ENCODE measurements at places on chromosomes 2 and 18.

GRCh38 chr2:218039171-218039570 lies 29.9 kb upstream of the RUFY4 start:
- no peak for DNase-seq

DNA sequence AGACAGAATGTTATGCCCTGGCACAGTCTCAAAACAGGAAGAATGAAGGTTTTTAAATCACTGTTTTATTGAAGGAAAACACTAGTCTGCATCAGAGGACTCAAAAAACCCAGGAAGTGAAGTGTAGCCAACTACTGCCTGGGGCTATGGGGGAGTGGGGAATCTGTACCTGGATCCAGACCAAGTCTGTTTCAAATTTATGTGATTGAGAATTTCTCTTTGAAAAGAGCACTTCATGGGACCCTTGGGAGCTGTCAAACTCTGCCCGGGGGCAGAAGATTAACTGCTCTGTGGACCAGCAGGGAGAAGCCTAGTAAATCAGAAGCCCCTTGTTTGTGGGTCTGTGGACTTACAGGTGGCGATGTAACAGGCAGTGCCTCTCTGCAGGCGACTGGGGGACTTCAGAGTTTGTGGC lies 45.3 kb upstream of the TANC1 start:
- DNase-seq, result no peak

DNA sequence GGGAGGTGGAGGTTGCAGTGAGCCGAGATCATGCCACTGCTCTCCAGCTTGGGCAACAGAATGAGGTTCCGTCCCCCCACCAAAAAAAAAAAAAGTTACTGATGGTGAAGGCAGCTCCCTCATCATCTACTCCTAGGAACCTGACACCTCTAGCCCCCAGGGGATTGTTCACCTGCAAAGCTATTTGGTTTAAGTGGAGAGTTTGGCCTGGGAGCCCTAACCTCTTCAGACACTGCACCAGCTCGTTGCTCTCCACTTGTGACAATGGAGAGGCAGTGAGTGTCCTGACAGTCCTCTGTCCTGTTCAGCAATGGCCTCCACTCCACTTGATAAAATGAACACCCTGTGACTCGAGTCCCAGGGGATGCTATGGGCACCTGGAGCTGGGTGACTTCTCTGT lies 43.5 kb downstream of the ATP6V1C2 start:
- no peak for DNase-seq

GRCh38 chr18:71899183-71899582 lies 645.0 kb downstream of the CBLN2 start:
- no peak for DNase-seq

DNA sequence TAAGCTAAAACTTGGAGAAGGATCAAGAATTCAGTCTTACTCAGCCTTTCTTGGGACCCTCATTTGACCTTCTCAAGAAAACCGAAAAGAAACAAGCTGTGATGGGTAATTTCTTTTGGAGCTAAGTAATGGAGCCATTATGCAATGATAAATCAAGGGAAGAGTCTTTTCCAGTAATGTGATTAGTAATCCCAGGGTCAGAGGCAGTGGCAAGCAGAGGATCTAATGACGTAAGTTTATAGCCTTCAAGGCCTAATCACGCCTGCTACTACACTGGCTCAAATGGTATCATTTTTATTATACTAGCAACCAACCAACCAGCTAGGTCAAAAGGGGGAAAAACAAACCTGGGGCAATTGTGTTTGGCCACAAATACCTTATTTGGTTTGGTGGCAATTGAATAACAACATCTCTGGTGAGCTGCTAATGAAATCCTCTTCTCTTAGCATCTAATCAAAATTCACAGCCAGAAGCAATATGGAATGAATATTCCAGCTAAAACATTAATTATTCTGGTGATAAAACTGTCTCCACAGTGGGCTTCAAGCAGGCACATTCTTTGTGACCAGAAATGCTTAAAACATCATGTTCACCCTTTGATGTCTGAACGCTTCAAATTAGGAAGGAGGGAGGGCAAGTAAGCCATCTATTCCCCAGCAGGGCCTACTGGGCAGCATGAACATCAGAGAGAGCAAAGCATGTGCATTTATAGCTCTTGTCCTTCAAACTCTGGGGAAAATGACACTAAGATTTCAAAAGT lies 114.9 kb upstream of the SULT1C3 start:
- no peak for DNase-seq

DNA sequence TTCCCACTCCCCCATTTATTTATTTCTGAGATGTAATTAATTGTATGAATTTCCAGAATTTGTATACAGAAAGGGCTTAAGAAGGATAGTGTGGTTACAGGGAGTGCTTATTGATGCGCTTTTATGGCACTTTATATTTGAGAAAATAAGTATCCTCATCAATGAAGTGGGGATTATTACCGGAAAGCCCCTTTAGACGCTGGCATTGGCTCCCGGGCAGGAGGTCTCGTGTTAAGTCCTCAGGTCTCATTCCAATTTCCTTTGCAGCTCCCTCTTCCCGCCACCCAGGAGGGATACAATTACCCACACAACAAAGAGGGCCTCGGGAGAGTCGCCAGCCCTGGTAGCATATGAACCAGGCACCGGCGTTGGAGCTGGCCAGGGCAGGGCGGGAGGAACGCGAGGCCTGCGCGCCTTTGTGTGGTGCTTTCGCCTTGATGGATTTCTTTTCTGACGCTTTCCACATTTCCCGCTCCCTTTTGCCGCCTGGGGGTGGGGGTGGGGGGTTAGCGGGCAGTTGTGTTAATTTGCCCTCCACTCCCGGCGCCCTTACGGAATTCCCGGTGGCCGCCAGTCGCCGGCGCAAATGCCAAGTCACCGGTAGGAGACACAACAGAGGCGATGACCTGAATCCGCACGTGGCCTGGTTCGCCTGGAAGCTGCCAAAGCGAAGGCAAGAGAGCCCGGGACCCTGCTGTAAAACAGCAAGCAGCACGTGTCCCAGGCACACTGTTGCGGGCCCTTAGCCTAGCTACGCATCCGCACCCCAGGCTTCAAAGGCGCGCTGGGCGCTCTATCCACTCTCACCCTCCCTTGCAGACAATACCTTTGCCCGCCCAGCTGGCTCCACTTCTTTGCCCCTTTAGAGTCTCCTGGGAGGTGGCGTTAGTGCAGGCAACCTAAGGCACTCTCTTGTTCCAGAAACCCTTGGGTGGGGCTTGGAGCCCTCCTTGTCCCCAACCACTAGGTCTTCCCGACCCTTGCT lies 3.3 kb downstream of the GAD1 start:
- no peak for DNase-seq

GRCh38 chr2:35963357-35963756 lies 392.2 kb upstream of the CRIM1 start:
- no peak for DNase-seq

DNA sequence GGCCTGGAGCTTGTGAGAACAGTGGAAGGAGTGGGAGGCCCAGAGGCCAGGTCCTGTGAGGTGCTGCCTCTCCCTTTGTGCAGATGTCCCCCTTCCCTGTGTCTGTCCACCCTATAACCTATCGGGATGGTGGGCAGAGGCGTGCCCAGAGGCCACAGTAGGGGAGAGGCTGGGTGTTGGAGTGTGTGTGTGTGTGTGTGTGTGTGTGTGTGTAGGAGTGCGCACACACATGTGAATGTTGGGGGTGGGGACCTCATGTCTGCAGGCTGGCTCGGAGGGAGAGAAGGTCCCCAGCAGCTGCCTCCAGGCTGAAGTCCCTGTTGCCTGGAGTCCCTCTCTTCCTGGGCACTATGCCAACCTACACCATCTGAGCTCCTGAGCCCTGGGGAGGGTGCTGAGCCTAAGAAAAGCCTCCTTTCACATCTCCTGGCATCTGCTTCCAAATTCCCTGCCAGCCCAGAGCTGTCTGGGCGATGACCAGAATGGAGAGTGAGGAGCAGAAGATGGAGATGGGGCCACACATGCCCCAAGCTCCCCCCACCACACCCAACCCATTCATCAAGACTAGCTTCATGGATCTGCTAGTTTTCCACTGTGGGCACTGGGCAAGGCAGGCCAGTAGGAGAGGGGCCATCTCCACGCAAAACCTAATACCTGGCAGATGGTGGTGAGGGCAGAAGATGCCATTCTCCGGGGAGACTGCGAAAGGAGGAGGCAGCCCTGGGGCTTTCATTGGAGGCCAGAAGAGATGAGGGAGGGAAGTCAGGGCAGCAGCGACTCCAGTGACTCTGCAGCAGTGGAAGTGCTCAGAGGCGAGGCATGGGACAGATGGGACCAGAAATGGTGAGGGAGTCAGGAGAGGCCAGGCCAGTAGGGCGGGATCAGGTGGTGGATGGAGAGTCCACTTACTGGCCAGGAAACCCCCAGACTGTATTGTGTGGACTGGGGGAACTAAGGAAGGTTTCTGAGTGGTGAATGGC lies 20.3 kb downstream of the KCNK3 start:
- no peak for DNase-seq

GRCh38 chr2:190910341-190911136 lies 29.9 kb downstream of the GLS start:
- no peak for DNase-seq

DNA sequence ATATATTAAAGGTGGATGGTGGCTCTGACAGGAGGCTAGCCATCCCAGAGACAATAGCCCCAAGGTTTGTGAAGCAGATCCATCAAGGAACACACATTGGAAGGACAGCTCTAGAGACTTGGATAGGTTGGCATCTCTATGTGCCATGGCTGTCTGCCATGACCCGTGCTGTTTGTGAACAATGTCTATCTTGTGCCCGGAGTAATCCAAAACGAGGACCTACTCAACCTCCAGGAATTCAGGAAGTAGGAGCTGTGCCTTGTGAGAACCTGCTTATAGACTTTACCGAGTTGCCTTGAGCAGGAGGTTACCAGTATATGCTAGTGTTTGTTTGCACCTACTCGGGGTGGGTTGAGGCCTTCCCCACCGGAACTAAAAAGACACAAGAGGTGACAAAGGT lies 43.1 kb upstream of the SELENOI start:
- DNase-seq, result no peak

DNA sequence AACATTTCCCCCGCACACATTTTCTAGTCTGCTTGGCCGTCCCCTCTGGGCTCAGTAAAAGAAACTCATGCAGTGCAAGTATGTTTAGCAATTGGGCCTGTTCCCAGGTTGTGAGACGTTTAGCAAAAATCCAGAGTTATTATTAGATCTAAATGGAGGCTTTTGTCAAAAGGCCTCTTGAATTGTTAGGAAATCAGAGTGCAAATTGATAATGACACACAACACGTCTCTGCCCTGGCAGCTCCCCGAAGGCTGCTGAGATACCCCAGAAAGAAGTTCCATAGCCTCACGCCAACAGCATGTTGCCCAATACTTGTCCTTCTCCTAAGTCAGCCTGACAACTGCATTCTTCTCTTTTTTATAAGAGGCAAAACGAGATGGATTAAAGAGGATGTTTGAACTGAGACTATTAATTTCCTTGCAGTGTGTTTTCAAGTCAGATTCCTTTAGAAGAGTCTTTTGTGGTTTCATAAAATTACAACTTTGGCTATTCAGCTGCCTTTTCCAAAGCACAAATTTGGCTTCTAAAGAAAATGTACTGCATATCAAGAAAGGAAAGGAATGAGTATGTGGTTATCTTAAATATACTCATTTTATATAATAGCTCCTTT lies 202.2 kb downstream of the TRIB2 start:
- DNase-seq, result no peak

DNA sequence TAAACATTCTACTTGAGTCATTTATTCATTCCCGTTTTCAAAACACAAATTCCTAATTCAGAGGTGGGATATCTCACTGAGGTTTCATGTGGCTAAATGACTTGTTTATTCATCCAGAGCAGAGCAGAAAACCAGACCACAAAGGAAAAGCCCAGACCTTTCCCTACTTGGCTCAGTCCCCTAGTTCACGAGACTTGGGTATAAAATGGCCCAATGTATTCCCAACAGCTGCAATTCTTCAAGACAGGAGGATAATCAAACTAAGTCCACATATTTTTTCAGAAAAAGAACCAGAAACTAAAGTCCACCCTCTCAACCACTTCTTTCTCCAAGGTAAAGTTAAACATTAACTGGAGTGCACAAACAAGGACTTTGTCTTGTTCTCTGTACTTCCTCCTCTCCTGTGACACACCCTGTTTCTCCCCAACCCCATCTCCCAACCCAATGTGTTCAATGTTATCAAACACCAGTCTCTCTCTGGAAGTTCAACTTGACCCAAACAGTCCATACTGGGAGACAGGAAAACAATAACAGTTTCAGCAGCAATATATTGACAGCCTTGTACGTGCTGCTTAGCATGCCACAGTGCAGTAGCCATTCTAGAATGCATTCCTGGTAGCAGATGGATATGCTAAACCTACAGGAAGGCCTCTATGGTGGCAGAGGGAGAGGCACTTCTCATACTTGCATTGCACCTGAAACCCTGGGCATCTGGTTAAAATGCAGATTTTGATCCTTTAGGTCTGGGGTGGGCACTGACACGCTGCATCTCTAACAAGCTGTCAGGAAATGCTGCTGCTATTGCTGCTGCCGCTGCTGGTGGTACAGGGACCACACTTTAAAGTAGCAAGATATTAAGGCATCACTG lies 110.7 kb downstream of the INO80D start:
- DNase-seq, result no peak

DNA sequence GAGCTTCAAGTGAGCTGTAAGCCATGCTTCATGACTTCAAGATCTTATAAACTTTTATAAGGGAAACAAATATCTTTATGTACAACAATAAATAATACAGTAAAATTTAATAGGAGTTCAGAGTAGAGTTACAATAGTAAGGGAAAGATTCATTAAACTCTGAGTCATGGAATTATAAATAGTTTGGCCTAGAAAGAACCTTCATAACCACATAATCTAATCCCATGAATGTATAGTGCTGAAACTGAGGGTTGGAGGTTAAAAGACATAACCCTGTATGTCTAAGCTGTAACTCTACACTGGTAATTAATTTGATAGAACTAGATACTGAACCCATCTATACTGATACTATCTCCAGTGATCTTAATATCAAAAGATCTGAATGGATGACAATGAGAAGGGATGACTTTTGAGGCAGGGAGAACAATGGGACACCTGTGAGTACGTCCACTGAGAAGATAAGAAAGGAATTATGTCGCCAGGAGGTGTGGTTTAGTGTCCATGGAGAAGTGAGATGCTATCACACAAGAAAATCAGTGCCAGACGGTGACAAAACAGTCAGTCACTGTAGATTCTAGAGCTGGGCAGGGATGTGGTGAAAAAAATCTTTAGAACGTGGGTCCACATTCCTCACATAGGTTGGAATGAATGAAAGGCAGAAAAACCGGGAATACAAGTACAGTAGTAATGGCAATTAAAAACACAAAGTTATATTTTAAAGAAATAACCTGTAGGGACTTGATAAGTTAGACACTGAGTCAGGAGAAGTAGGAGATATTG lies 1.1 kb downstream of the IL1F10 start:
- no peak for DNase-seq

GRCh38 chr2:237116431-237116830 lies 30.7 kb downstream of the COPS8 start:
- no peak for DNase-seq

- no peak for DNase-seq
These were observed 1921.9 kb upstream of the LRRTM1 start for GRCh38 chr2:82226441-82226840.

GRCh38 chr18:58534535-58535301 lies 94.2 kb downstream of the ALPK2 start:
- DNase-seq, result no peak

DNA sequence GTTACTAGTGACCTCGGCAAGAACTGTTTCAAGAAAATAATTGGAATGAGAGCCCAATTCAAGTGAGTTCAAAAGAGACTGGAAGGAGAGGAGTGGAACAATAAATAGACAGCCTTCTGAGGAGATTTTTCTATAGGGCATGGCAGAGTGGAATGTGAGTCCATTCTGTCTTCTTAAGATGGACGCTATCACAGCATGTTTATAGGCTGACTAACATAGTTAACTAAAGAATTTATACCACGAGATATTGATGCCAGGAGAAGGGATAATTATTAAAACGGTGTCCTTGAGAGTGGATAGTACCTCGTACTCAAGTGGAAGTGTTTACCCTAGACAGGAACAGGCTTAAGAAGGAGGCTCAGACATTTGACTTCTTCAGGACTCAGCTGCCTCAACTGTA lies 143.5 kb upstream of the RBBP8 start:
- DNase-seq, result no peak
